ENCODE measurements at places on chromosomes 2 and 18. TPM values are rescaled to one million over a fixed set of nuclear protein-coding genes. Genes with fewer than 3 reads are reported as not detected.

Gene SCYGR4
- total RNA-seq, result not detected

DNA sequence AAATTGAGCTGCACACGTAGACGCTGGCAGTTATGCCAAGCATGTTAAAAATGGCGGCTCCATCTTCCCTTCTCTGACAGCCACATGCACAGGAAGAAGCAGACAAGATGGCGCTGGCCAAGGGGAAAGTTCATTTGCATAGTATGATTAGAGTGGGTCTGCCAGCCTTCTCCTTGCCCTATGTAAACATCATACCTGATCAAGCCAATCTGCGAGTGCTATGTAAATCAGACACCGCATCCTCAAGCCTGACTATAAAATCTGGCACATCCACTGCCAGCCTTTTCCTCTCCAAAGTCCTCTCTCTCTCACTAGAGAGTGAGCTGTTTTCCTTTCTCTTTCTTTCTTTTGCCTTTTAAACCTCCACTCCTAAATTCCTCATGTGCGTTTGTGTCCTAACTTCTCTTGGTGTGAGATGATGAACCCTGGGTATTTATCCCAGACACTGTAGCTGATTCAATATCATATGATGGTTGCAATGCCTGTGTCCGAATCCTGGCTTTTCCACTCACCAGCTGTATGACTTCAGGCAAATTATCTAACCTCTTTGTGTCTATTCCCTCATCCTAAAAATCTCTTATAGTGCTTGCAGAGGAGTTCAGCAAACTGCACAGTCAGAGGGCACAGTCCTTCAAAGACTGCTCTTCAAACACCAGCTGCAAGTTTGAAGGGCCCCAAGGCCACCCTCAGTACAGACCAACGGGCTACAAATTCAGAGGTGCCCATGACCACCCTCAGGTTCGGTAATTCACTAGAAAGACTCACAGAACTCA lies 39.3 kb upstream of the ITSN2 start:
- H3K27ac ChIP-seq, result no peak overlapping the region
- no peak overlapping the region for H3K4me3 ChIP-seq
- H3K27me3 ChIP-seq, result no peaks in the 10 kb centered on the region
- H3K36me3 ChIP-seq, result no peaks in the 10 kb centered on the region

GRCh38 chr2:78768016-78768415 lies 257.5 kb upstream of the REG3G start:
- 0 out of 2 replicates have a peak, but pooled peaks cover 2% of the 10 kb centered on the region for H3K36me3 ChIP-seq
- H3K27me3 ChIP-seq, result no peaks in the 10 kb centered on the region
- H3K4me1 ChIP-seq, result no peaks in the 10 kb centered on the region
- H3K4me3 ChIP-seq, result no peak overlapping the region
- no peak for DNase-seq
- no peak overlapping the region for H3K27ac ChIP-seq

GRCh38 chr2:216539791-216540241 lies 41.2 kb downstream of the RPL37A start:
- peaks cover 5% of the 10 kb centered on the region for H3K36me3 ChIP-seq
- no peak overlapping the region for H3K4me3 ChIP-seq
- H3K4me1 ChIP-seq, result no peaks in the 10 kb centered on the region
- H3K27ac ChIP-seq, result no peak overlapping the region

DNA sequence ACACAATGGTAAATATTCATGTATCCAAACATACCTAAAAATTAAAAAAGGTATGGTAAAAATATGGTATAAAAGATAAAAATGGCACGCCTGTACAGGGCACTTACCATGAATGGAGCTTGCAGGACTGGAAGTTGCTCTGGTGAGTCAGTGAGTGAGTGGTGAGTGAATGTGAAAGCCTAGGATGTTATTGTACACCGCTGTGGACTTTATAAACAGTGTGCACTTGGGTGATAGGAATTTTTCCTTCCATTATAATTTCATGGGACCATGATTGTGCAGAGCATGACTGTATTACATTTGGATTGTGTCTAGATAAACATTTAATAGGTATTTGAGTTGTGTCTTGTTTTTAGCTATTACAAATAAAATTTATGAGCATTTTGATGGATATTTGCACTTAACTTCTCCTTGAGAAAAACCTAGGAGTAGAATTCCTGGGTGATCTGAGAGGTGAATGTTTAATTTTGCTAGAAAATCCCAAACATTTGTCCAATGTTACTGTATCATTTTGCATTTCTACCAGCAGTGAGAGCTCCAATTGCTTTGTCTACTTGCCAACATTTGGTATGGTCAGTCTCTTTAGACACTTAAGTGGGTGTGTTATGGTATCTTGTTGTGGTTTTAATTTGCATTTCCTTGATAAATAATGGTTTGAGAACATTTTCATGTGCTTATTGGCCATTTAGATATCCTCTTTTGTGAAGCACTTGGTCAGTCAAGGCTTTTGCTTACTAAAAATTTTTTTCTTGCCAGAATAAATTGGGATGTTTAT lies 81.7 kb downstream of the BCL2L11 start:
- no peak for DNase-seq
- no peaks in the 10 kb centered on the region for H3K27me3 ChIP-seq
- no peak overlapping the region for H3K27ac ChIP-seq
- no peaks in the 10 kb centered on the region for H3K4me1 ChIP-seq
- no peaks in the 10 kb centered on the region for H3K36me3 ChIP-seq
- H3K4me3 ChIP-seq, result no peak overlapping the region

GRCh38 chr2:196214156-196214555 lies 42.8 kb upstream of the STK17B start:
- no peak overlapping the region for H3K27ac ChIP-seq
- no peak for DNase-seq
- H3K4me1 ChIP-seq, result 0 out of 2 replicates have a peak, but pooled peaks cover 5% of the 10 kb centered on the region
- peaks cover 5% of the 10 kb centered on the region for H3K36me3 ChIP-seq

Gene EGR4
- total RNA-seq, result 1.2 TPM

- H3K4me1 ChIP-seq, result no peaks in the 10 kb centered on the region
- H3K27ac ChIP-seq, result no peak overlapping the region
- DNase-seq, result no peak
- H3K36me3 ChIP-seq, result no peaks in the 10 kb centered on the region
- no peaks in the 10 kb centered on the region for H3K27me3 ChIP-seq
- no peak overlapping the region for H3K4me3 ChIP-seq
Measured at GRCh38 chr2:173311844-173312606, 42.6 kb upstream of the CDCA7 start.

DNA sequence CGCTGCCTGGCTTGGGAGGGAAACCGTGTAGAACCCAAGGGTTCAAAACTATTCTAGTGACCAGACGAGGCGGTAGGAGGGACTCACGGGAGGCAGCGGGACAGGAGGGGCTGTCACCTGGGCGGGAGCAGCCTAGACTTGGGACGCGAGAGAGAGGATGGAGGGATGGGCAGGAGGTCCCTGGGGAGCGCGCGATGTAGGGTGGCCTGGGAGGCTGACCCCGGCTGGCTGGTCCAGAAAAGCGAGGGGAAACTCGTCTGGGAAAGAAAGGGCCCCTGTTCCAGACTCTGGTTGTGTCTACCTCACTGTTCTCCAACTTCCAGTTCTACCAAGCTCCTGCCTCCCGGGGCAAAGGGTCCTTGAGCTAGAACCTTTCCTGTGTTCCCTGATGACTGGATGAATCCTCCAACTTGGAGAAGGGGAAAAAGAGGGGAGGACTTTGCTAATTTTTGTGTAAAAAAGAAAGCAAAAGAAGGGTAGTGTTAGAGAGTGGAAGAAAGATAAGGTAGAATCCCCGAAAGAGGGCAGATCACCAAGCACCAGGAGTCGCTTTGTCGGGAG lies 1.4 kb downstream of the DOK6 start:
- no peak overlapping the region for H3K27ac ChIP-seq
- peak; percentile 29 for DNase-seq
- H3K27me3 ChIP-seq, result peaks cover 22% of the 10 kb centered on the region
- no peaks in the 10 kb centered on the region for H3K36me3 ChIP-seq
- peaks cover 2% of the 10 kb centered on the region for H3K4me1 ChIP-seq

Gene ZAP70
- total RNA-seq, result 0.22 TPM

DNA sequence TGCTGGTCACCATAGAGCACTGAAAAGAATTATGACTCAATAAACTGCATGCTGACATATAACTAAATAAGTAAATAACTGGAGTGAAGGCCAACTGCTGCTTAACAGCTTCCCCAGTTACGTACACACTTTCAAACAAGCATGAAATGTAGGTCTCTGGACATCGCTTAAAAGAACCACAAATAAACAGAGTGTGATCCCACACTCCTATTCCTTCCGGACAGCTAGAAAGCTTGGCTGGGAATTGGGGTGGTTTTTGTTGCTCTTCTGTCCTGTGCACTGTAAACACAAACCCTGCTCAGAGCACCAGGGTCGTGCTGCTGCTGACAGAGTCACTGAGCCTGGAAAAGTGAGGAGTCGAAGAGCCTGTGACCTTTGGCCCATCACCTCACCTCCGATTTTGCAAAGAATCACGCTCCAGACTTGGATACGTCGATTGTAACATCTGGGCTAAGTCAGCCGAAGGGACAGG lies 162.7 kb upstream of the NT5C1B start:
- no peaks in the 10 kb centered on the region for H3K27me3 ChIP-seq
- DNase-seq, result no peak
- no peaks in the 10 kb centered on the region for H3K4me1 ChIP-seq
- H3K36me3 ChIP-seq, result no peaks in the 10 kb centered on the region

GRCh38 chr2:61470122-61470951 lies 550 bp downstream of the USP34 start:
- H3K36me3 ChIP-seq, result peaks cover 6% of the 10 kb centered on the region
- peak overlapping the region; percentile 96 for H3K4me3 ChIP-seq
- peak overlapping the region; percentile 29 for H3K27ac ChIP-seq
- peak; percentile 88 for DNase-seq
- no peaks in the 10 kb centered on the region for H3K4me1 ChIP-seq
- H3K27me3 ChIP-seq, result no peaks in the 10 kb centered on the region

DNA sequence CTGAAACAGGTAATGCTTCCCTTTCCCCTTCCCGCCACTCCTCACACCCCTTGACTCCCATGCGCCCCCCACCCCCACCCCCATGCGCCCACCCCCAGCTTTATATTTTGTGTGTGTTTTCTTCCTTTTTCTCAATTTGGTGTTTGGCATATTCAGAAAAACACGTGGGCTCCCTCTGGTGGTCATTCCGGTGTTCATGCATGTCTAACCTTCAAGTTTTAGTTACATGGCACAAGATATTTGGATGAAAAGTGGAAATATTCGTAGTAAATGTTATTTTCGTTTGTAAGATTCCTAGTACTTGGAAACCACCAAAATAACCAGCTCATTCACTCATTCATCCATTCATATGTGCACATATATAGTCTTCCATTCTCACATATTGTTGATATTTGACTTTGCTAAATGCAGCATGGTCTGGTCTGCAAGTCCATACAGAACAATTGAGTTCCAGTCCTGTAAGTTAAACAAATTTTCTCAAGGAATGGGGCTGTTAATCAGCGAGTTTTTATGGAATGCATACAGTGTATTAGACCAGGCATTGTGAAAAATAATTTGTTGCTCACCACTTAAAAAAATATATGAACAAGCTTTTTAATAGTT lies 143.6 kb upstream of the MAP3K20 start:
- no peak overlapping the region for H3K27ac ChIP-seq
- peaks cover 2% of the 10 kb centered on the region for H3K4me1 ChIP-seq
- no peaks in the 10 kb centered on the region for H3K36me3 ChIP-seq
- DNase-seq, result no peak

GRCh38 chr2:188209218-188209617 lies 82.5 kb upstream of the GULP1 start:
- no peaks in the 10 kb centered on the region for H3K27me3 ChIP-seq
- no peak overlapping the region for H3K27ac ChIP-seq
- H3K4me3 ChIP-seq, result no peak overlapping the region

Gene ZFAND2B
- 16.4 TPM for total RNA-seq

DNA sequence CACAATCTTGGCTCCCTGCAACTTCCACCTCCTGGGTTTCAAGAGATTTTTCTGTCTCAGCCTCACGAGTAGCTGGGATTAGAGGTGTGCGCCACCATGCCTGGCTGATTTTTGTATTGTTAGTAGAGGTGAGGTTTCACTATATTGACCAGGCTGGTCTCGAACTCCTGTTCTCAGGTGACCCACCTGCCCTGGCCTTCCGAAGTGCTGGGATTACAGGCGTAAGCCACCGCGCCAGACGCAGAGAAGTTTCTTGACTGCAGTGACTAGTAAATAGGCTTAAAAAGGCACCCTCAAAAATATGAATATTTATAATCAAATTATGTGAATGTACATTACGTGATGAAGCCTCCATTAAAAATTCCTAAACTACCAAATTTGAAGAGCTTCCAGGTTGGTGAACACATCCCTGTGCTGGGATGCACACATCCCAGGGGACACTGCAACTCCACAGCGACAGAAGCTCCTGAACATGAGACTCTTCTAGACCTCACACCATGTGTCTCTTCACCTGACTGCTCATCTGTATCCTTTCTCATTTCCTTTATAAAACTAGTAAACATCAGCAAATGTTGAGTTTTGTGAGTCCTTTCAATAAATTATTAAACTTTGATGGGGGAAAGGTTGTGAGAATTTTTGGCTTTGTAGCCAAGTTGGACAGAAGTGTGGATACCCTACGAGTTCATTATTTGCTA lies 203.3 kb upstream of the SPOPL start:
- no peaks in the 10 kb centered on the region for H3K27me3 ChIP-seq
- H3K27ac ChIP-seq, result no peak overlapping the region
- no peak overlapping the region for H3K4me3 ChIP-seq

DNA sequence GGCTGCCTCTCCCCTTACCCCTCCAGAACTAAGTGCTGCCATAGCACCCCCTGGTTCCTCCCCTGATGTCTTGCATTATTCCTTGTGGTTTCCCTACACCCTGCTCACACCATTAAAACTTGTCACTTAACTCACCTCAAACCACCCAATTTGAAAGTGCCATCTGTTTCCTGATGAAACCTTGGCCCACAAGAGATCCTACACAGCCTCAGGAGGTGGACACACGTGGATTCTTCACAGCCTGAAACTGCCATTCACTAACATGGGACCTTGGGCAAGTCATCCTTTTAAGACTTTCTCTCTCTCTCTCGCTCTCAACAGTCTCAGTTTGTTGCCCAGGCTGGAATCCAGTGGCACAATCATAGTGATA lies 27.5 kb upstream of the FAM124B start:
- no peak overlapping the region for H3K4me3 ChIP-seq
- no peaks in the 10 kb centered on the region for H3K27me3 ChIP-seq
- H3K27ac ChIP-seq, result no peak overlapping the region

- no peak overlapping the region for H3K4me3 ChIP-seq
- H3K27me3 ChIP-seq, result no peaks in the 10 kb centered on the region
- H3K27ac ChIP-seq, result no peak overlapping the region
- H3K36me3 ChIP-seq, result no peaks in the 10 kb centered on the region
- no peaks in the 10 kb centered on the region for H3K4me1 ChIP-seq
Measured at GRCh38 chr2:109376796-109377495, 236.8 kb downstream of the SEPTIN10 start.

DNA sequence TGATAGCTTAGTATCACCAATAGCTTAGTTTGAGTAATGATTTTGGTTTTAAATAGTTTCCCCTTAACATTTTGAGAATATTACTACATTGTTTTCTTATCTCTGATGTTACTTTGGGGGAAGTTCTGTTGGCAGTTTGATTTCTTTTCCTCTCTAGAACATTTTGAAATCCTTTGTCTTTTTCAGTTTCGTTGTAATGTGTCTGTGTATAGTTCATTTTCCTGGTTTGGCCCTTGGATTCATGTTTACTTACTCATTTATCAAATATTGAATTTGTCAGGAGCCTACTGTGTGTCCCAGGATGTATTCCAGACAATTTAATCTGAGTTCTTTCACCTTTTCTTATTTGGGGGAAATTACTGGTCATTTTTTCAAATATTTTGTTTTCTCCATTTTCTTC lies 16.7 kb downstream of the ANKRD12 start:
- no peaks in the 10 kb centered on the region for H3K27me3 ChIP-seq
- H3K36me3 ChIP-seq, result no peaks in the 10 kb centered on the region
- no peaks in the 10 kb centered on the region for H3K4me1 ChIP-seq
- H3K27ac ChIP-seq, result no peak overlapping the region
- no peak overlapping the region for H3K4me3 ChIP-seq

All from H9 (cell line).